PC-3 (cell line): ENCODE measurements at places on chromosomes 3 and 15. TPM values are rescaled to one million over a fixed set of nuclear protein-coding genes. Genes with fewer than 3 reads are reported as not detected.

DNA sequence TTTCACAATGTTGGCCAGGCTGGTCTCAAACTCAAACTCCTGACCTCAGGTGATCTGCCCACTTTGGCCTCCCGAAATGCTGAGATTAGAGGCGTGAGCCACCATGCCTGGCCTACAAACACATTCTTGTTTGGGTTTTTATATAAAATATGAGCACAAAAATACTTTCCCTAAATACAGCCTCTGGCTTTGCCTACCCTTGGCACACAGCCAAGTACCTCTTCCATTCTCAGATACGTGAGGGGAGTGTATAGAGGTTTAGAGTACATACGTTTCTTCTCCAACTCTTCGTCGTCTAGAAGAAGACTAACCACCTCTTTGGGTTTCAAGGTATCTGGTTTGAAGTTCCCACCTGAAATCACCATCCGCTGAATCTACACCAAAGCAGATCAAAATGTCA lies 33.5 kb downstream of the CHAC1 start:
- no peak for DNase-seq

- no peak for DNase-seq
Measured at GRCh38 chr3:134356411-134357040, 17.7 kb downstream of the AMOTL2 start.

DNA sequence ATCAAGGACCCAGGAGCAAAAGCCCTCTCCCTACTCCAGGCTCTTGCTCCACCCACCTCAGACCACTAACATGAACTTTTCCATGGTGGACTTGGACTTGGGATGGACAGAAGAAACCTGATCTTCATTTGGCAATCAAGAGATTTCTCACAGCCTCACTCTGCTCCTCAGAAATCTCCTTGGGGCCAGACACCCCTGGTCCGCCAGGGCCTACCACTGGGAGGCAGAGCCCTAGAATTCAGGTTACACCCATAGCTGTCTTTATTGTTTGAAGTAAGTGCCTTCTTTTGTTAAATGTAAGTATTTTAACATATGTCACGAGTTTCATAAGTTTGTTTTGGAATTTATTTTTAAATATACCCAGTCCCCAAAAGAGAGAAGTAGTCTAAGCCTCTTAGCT lies 13.2 kb downstream of the SHF start:
- DNase-seq = no peak

DNA sequence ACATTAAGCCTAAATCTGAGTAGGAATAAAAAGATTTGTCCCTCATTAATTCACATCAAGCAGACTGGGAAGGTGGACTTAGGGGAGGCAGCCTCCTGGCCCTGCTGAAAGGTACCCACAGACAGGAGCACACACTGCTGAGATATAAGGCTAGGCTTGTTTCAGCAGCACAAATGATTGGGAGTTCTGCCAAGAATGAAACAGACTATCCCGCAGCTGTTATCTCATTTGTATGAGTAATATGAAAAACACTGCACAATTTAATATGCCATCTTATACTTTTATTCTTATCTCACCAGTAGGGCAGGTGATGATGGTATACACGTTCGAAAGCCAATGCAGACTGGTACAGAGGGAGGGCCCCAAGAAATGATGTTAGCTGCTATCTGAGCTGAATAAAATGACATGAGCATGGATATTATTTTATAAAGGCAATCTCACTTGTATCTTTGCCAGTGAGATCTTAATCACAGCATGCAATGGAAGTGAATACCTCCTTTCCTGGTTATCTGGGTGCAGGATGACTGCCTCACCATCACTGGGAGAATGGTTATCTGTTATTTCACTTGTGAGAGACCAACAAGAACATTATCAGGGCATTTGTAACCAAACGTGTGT lies 258.7 kb upstream of the PPP2R3A start:
- no peak for DNase-seq

GRCh38 chr3:190070622-190071347 lies 49.9 kb downstream of the P3H2 start:
- peak; percentile 51 for DNase-seq

- DNase-seq = peak; percentile 17
Measured at GRCh38 chr3:100709842-100710260, 557 bp downstream of the TFG start.

- DNase-seq = no peak
Measured at GRCh38 chr15:57797110-57797509, 90.6 kb downstream of the POLR2M start.

DNA sequence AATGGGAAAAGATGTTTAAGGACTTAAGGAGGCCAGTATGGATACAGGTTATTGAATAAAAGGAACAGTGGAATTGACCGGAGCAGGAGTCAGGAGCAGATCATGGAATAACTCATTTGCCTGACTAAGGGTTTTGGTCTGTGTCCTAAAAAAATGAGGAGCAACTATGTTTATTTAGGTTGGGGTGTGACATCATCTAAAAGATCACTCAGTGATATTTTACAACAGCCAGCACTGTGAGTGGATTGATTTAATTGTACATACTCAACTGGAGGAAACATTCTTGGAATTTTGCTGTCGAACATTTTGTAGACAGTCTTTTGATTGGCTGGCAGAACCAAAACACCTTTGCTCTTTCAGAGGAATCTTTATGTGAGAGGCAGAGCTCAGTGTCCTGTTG lies 348.6 kb upstream of the CDIN1 start:
- DNase-seq = no peak

DNA sequence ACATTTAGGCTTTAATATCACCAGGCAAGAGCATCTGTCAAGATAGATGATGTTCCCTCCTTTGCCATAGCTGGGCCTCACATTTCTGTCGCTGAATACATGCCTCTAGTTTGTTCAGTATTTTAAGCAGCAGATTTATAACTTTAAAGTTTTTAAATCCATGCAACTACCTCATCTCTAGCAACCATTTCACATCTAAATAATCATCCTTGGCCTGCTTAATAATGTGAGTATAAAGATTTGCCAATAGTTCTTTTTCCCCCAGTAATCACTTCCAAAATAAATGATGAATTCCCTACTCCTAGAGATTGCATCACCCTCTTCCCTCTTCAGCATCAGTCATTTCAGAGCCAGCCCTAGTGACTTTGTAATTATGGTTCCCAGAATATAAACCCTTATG lies 36.2 kb upstream of the FILIP1L start:
- DNase-seq = no peak

DNA sequence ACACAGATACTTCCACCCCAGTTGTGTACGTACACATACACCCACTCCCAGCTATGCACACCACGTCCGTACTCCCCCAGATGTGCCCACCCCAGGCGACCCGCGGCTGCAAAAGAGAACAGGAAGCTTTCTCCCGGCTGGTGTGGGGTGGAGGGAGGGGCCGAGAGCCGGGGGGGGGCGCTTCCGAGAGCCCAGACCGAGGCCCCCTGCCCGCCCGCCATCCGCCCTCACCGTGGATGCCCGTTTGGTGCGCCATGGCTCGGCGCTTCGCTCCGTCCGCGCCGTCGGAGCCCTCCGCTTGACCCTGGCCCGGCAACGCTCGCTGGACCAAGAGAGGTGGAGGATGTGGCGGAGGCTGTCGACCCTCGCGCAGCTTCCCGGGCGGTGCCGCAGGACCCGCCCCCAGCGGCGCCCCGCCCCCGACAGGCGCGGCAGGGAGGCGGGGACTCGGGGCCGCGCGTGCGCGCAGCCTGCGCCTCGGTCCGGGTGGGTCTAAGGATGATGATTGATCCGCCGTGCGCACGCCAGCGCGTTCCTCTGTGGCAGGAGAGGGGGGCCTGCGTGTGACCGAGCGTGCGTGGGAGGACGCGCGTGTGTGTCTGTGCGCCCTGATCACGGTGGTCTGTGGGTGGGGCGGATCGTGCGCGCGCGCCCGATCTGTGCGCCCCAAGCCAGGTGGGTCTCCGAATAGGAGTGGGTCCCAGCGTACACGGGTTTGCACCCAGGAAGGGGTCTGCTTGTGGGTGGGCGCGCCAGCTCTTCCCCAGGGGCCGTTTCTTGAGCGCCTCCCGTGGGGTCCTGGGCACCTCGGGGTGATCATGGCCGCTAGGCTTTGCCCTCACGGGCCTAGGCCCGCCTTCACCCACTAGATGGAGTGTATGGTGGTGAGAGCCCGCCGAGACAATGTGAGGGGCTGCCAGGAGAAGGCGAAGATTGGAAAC lies at the start of gene TWF2:
TSS of gene TWF2 (minus strand) at position 398 of the 941 bp plus-strand sequence. CDS start at position 256, 142 bp downstream.
- peak; percentile 86 for DNase-seq

- DNase-seq = peak; percentile 12
Measured at GRCh38 chr3:109071350-109072142, 46.4 kb downstream of the MORC1 start.

- no peak for DNase-seq
Measured at GRCh38 chr15:56248311-56248992, 4.8 kb upstream of the RFX7 start.

- no peak for DNase-seq
Measured at GRCh38 chr15:31250033-31250432, 76.6 kb upstream of the KLF13 start.

DNA sequence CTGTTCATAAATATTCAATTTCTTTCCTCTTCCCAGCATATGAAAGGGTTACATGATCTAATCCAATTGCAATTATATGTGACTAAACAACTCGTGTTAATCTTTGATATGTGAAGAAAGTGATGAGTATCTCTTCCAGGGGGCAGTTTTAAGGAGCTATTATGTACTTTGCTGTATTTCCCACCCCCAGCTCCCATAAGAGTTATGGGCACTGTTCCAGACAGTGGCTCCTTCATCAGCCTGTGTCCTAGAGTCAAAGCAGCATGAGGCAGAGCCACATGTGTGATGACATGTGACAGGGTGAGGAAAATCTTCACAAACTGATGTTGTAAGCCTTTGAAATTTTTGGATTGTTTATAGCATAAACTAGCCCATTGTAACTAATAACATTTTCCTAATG lies 315.4 kb downstream of the DIPK2A start:
- DNase-seq = no peak

DNA sequence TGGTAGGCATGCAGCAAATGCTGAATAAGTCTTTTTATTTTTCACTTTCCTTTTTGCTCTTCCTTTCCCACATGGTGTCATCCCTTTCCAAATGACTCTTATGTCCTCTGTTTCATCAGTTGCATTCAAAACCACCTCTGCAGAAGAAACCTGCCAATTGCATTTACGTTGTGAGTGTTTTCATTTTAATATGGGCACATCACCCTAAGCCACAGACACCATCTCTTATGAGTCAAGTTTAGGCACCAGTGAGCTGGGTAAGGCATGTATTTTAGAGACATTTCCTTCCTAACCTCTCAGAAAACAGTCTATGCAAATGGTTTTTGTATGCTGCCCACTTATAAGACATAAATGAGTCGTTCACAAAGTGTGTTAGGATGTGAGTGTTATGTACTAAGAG lies 223.3 kb upstream of the ADAMTS9 start:
- DNase-seq = no peak

DNA sequence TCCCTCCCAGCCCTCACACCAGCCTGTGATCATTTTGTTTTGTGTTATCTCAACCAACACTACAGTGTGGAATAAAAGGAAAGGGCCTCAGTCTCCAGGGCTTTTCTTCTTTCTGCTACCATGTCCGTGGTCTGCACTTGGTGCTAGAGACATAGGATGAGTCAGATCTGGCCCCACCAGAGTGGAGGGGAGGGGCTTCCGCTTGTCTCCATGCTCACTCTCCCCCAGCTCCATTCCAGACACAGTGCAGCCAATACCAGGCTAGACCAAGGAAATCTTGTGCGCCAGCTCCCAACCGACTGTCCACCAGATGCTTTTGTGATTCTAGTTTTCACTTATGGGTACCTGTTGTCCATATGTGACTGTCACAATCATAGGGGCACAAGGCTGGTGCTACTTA lies 51.9 kb upstream of the TMEM115 start:
- no peak for DNase-seq

DNA sequence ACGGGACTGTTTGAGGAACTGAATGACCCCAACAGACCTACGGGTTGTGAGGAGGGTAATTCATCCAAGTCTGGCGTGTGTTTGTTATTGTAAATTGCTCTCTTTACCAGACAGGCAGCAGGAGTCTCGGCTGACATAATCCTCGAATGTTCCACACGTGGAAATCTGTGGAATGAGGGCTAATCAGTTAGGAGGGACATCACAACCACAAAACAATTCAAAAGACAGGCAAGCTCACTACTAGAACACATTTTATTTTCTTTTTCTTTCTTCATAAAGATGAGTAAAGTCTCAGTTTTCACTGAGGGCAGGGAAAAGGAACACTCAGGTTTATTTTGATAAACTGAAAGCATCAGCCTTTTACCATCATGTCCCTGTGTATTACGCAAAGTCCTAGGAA lies 53.8 kb downstream of the GRK7 start:
- DNase-seq = no peak

DNA sequence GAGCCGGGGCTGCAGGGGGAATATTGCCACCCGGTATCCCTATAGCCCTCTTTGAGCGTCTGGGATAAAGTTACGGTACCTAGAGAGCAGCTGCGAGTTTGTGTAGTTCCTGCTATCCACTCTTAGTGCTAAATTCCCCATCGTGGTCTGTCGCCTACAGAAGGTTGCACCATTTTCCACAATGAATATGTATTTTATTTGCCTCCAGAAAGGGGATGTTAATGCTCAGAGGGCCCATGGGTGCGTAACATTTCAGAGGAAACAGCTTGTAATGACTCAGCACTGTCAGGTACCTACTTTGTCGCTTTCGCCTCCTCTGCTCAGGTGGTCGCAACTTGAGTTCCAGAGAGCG lies 1.1 kb downstream of the SLCO3A1 start:
- no peak for DNase-seq

DNA sequence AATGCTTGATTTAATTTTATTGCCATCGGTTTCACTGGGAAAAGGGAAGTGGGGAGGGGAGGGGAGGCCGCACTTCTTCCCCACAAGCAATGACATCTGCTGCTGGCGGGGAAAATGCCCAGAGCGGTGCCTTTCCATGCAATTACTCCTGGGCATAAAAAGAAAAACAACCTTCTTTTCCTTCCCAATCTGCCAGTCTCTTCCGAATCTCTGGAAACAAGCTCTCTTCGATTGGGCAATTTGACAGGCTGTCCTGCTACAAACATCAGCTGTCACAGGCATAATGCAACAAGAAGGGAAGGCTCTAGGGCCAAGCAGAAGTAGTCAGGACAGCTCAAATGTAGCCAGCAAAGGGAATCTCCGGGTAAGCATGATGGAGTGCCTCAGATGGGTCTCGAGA lies 93.4 kb upstream of the STRIT1 start:
- DNase-seq = no peak

DNA sequence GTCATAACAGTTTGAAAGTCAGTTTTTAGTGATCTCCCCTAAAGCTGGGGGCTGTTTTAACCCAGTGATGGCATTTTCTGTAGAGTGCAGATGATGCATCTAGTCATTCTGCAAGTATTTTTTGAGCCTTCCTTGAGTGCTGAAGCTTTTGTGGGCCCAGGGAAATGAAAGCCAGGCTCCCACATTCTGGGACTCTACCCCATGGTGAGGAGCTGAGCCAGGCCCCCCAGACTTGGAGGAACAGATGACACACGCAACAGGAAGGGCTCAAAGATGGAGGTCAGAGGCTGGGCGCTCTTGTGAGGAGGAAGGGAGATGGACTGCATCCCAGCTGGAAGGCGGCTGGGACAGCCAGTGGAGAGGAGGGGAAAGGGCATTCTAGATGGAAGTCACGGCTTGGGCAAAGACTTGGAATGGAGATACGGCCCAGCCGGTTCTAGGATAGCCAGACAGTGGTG lies 40.8 kb downstream of the MRAS start:
- no peak for DNase-seq

GRCh38 chr3:128863560-128863959 lies 15.9 kb upstream of the ACAD9 start:
- no peak for DNase-seq

The FANCD2OS gene
- not detected in 2 replicates for total RNA-seq

The CLDN16 gene
- total RNA-seq = not detected in 2 replicates

The GALNT15 gene
- not detected in 2 replicates for total RNA-seq

The CD86 gene
- 0.07 TPM in 1 of 2 replicates, not detected in the other for total RNA-seq

The GOLGA8M gene
- 0.51 TPM in 1 of 2 replicates, not detected in the other for total RNA-seq

The NR2E3 gene
- 0.35 and 0.77 TPM in 2 replicates for total RNA-seq

The SEMA6D gene
- total RNA-seq = 0.52 and 0.91 TPM in 2 replicates

The CLRN1 gene
- not detected in 2 replicates for total RNA-seq

The SCAANT1 gene
- not detected in 2 replicates for total RNA-seq

The MUC20 gene
- 0.69 and 2.2 TPM in 2 replicates for total RNA-seq

The CCR8 gene
- total RNA-seq = not detected in 2 replicates
